Stimulated activated CD4-positive, alpha-beta T cell treated with anti-CD3 and anti-CD28 coated beads, Interleukin-15, amount 100 ng/mL, for 1 hour (primary cell): ENCODE measurements at places on chromosomes 13 and 19.

- no peak for DNase-seq
Measured at GRCh38 chr19:33508941-33509614, 12.5 kb downstream of the PEPD start.

DNA sequence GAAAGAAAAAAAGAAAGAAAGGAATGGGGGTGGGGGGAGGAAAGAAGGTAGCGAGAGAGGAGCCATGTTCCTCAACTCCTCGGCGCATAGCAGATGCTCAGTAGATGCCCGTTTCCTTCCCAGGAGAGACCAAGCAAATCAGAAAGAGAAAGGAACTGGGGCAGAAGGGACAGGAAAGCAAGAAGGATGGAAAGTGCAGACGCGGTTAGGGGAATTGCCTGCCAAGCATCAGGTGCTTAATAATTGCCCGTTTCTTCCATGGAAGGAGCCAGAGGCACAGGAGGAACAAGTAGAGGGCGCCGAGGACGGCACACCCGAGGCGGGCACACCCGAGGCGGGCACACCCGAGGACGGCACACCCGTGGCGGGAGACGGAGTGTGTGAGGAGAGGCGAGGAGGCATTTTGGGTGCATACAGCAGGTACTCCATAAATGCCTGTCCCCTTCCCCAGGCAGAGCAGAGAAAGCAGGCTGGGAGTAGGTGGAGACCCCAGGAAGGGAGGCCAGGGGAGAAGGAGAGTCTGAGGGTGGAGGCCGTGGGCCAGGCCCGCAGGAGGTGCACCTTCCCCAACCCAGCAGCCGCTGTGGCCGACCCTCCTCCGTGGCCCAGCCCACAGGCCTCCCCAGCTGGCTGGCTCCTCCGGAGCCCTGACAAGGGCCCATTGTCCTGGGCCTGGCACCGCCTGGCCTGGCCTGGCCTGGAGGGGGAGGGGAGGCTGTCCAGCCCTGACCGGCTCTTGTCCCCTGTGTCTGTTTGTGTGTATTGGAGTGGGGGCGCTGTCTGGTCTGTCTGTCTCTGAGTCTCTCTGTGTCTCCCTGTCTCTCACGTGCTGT, 14.6 kb downstream of the JOSD2 start:
- no peak for DNase-seq

GRCh38 chr19:38729653-38730469, 14.4 kb downstream of the CAPN12 start:
- DNase-seq, result peak; percentile 58

DNA sequence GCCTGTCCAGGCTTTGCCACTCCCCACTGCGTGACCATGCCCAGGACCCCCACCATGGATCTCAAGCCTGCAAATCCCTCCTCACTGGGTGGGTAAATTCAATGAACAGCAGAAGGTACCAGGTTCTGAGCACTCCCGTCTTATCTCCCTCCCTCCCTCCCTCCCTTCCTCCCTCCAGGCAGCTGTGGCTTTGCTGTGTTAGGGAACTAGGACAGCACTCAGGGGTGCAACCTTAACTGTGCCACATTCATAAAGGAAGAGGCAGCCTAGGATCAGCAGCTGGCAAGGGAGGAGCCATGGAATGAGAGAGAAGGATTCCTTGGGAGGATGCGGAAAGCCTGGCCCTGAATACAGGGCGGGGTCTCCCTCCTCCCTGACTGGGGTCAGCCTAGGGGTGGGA, 5.6 kb downstream of the CEACAM4 start:
- DNase-seq, result no peak

- no peak for DNase-seq
Measured at GRCh38 chr13:74289861-74290773, 155.9 kb upstream of the KLF12 start.

DNA sequence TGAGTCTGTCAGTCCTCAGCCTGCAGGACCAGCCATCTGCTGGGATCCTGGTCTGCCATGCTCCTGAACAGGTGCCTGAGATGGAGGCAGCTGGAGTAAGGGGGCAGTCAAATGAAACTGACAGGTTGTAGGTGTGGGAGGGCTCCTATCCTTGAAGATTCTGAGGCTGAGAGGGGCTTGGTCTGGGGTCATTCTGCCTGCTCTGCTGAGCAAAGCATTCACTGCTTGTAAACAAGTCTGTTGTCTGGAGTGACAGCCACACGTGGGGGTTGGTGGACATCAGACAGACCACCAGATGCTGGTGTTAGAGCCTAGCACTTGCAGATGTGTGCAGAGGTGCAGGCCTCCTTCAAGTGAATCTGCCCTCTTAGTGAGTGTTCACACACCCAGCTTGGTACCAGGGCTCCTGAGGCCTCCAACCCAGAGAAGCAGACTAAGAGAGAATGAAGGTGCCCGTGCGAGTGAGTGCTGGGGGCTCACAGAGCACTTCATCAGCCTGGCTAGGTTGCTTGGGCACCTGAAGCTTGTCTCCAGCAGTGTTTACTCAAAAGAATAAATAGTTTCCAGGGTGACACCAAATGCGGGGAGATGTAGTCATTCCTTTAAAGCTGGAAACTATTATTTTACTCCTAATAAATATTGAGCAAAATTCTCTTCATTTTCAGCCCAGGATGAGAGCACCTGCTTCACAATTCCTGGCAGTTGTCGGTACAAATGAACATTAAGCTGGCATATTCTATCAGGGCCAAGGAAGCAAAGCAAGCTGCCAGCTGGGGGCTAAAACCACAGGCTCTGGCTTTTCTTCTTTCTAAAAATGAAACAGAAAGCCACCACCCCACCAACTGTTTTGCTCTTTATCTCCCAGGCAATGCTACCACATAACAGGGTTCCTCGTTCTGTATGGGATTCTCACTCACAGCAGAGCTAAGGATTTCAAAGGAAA, 82.3 kb downstream of the RNASEH2B start:
- no peak for DNase-seq

DNA sequence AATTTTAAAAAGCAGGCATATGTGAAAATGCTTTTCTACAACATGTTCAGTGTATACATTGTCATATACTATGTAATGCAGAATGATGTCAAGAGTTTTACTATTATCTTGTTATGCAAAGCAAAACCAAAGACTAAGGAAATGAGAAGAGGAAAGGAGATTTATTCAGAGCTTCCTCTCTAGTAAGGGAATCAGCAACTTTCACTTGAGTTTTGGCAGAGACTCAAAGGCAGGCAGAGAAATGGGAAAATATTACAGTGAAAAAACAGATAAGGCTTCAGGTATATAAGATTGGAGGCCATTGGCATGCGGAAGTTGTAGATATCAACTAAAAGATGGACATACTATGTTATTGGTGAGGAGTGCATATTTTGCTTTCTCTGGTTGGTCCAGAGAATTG, 512.0 kb upstream of the PCDH20 start:
- DNase-seq, result no peak

DNA sequence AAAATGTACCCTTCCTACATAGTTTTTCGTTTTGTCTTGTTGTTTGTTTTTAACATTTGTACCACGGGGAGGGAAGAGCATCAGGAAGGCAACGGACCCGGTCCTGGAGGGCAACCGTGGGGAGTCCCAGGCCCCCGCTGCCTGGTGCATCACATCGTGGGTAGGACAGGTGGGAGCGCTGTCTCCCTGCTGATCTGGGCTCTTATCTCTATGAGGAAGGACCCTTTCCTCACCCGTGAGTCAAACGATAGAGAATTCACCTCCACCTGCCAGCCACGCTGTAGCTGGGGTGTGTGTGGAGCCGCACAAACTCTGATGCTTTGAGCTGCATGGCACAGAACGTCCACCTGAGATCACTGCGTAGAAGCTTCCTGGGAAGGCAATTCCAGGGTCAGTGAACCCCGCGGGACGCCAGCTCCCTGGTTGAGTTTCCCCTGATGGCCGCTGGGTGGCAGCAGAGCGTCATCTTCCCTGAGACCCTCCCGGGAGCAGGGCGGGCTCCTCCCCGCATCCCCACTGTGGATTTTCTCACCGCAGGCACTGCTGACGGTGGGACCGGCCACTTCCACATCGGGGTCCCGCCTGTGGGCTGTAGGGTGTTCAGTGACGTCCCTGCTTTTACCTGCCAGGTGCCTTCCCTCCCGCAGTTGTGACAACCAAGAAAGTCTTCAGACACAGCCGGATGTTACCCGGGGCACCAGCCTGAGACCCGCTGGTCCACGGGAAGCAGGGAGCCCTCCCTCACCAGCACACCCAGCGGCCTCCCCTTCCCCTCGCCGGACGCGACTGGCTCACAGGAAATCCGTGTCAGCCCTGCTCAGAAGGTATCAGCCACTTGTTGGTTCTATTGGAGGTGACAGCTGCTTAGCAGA, 54.7 kb downstream of the ZNF787 start:
- DNase-seq, result peak; percentile 57

- DNase-seq, result no peak
Measured at GRCh38 chr19:31352296-31352781, 3.1 kb upstream of the TSHZ3 start.

- no peak for DNase-seq
Measured at GRCh38 chr19:37572203-37572602, 22.4 kb downstream of the ZNF571 start.

DNA sequence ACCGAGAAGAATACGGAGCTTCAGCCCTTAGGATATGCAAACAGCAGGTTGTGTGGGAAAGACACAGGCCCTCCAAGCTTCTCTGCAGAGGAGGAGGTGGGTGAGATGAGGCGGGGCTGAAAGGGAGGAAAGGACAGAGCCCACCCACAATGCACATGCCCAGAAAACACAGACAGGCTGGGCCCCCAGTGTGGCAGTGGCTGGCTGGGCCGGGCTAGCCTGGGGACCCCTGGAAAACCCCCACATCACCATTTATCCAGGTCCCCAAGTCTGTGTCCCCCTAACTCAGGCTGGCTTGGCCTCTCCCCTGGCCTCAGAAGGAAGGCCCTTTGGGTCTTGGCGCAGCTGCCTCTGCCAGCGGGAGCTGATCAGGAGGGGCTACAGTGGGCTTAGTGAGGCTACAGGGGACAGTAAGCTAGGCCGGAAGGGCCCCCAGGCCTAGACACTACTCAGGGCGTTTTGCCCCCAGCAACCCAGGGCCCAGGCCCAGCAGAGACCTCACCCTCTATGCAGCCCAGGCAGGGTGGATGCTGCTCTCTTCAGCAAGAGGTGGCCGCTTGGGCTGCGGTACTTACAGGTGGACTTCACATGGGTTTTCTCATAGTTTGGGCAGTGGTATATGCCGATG, 119.5 kb downstream of the TUBA3C start:
- DNase-seq, result no peak

- DNase-seq, result no peak
Measured at GRCh38 chr13:27022571-27023311, 148.9 kb downstream of the USP12 start.

DNA sequence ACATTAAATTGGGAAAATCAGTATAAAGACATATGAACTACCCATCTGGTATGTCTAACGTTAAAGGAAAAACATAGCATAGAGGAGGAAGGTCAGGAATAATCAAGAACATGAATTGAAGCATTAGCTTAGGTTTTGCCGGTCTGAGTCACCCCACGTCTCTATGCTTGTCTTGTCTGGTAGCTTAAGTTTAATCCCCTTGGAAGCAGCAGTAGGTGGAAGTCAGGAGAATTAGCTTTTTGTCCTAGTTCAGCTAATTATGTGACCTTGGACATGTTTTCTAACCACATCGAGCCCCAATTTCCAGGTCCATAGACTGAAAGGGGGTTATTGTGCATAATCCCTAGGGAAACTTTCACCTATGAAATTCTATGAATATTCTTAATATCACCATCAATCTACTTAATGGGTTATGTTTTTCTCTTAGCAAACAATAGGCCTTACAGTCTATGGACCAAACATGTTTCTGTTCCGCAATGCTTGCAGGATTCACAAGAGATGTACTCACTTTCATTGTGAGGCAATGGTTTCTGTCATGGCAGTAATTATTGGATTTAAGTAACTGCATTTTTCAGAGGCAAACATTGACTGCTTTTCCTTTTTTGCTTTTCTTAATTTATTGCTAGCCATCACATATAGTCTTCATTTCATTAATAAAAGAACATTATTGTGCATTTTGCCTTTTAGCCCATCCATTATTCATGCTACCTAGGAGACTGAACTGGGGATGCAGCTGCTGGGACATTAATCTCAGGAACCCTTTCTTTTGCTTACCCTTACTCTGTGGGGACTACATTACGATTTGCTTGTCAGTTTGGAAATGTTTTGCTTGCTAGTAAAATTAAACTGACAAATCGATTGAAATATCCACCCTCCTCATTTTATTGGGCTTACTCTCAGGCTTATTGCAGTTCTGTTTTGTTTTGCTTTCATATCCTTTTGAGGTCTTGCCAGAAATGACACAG, 304.8 kb upstream of the MAB21L1 start:
- no peak for DNase-seq

- DNase-seq, result no peak
Measured at GRCh38 chr13:108326309-108326708, 56.8 kb downstream of the TNFSF13B start.

DNA sequence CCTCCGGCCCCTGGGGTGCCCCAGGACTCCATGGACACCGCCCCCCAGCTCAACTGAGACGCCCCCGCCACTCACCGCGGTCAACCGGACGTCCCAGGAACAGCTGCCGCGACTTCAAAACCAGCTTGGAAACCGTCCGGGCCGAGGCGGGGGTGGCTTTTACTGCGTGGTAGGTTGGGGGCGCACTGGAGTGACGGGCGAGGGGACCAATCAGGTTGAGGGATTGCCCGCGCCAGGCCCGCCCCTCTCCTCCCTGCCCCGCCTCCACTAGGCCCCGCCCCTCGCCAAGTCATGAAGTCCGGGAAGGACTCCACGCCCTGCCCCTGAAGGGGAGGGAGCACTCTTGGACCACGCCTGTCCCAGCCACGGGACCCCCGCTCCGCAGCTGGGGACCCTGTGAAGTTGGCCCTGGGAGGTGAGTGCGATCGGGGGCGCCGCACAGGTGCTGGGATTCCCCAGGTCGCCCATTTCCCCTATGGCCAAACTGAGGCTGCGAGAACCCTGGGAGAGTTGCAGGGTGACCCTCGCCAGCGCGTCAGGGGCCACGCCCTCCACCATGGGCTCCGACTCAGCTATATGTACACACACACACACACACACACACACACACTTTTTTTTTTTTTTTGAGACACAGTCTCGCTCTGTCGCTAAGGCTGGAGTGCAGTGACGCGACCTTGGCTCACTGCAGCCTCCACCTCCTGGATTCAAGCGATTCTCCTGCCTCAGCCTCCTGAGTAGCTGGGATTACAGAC, at the start of gene PLIN3:
TSS of gene PLIN3 (minus strand) at position 134 of the 752 bp plus-strand sequence. CDS start 6,273 bp downstream, outside the sequence.
- DNase-seq, result peak; percentile 90

DNA sequence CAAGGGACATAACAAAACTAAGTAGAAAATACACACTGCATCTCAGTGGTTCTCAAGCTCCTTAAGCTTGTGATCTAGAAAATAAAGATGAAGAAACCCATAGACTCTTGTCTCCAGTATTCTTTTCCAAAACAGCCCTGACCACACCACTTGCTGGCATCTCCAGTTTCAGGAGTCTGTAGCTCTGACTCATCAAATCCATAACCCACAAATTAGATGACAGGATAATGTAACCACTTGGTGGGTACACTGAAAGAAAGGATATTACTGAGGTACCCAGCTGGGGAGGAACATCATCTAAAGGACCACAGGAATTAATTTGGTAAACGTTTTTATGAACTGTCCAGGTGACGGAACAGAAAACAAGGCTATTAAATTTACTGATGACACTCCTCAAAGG, 214.7 kb downstream of the VWA8 start:
- no peak for DNase-seq

- no peak for DNase-seq
Measured at GRCh38 chr19:28333909-28334308, 879.0 kb downstream of the UQCRFS1 start.
